ENCODE measurements at places on chromosomes 5 and 9.

DNA sequence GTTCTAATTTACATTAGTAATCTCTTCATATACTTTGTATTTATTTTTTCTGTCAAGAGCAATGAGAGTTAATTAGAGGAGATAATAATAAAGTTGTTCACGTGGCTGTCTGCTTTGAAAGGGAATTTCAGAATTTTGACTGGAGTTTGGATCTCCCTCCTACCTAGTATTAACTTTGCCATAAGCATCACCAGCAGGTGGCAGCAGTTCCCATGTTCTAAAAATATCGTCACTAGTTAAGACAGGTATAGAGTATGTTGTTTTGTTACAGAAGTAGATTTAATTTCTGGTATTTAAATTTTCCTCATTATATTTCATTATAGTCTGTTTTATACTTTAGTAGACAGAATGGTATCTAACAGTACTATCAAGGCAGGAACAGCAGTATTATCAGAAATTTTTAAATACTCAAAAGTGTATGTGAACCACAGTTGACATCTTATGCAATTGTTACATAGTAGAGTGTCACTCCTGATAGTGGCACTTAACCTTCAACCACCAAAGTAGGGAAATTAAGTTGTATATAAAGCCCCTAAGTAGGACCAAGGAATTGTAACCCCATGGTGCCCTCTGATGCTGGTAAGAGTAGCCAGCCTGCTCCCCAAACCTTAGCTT lies 20.4 kb downstream of the GNPDA1 start:
- DNase-seq, result peak; percentile 83

GRCh38 chr5:33120671-33121070 lies 320.1 kb upstream of the TARS1 start:
- DNase-seq, result no peak

- no peak for DNase-seq
Observed at GRCh38 chr5:79173626-79174025, 62.0 kb downstream of the BHMT start.

GRCh38 chr5:1349246-1349645 lies 4.3 kb upstream of the CLPTM1L start:
- DNase-seq, result no peak

DNA sequence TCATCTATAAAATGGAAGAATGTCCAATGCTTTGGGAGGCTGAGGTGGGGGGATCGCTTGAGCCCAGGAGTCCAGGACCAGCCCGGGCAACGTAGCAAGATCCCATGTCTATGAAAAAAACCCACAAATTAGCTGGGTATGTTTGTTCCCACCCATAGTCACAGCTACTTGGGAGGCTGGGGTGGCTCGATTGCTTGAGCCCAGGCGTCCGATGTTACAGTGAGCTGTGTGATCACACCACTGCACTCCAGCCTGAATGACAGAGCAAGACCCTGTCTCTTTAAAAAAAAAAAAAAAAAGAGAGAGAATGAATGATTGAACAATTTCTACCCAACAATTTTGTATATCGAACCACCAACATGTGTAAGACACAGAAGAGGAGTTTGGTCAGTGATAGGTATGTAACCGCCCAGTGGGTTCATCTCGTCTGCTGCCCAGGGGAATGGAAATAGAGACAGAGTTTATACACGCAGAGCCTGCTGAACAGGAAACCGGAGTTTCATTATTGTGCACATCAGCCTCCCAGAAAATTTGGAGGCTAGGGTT lies 26.2 kb upstream of the ERGIC1 start:
- no peak for DNase-seq

GRCh38 chr5:107604990-107605389 lies 65.7 kb downstream of the EFNA5 start:
- DNase-seq, result no peak

- DNase-seq, result no peak
Observed at GRCh38 chr5:122907276-122907675, 61.9 kb downstream of the SNX24 start.

DNA sequence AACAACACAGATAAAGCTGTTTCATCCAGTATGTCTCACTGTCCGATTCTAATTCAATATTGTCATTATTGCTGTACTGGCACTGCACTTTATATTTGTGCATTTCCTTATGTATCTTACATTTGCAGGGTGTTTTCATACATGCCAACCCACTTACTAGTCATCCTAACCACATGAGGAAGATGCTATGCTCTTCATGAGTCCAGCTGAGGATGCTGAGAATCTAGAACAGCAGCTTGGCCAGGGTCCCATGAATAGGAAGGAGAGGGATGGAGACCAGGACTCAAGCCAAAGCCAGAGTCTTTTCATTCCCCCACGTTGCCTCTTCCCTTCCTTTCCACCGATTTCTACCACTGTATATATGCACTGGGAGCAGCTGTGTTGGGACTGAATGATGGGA lies 292.8 kb upstream of the KLF4 start:
- DNase-seq, result no peak

- DNase-seq, result no peak
Observed at GRCh38 chr9:123542435-123543225, 186.6 kb downstream of the CRB2 start.

GRCh38 chr9:75894566-75894965 lies 4.1 kb downstream of the PCSK5 start:
- DNase-seq, result no peak

GRCh38 chr9:71663216-71663615 lies 105.1 kb downstream of the CEMIP2 start:
- no peak for DNase-seq

- no peak for DNase-seq
Observed at GRCh38 chr9:33435821-33436277, 11.5 kb downstream of the AQP3 start.

DNA sequence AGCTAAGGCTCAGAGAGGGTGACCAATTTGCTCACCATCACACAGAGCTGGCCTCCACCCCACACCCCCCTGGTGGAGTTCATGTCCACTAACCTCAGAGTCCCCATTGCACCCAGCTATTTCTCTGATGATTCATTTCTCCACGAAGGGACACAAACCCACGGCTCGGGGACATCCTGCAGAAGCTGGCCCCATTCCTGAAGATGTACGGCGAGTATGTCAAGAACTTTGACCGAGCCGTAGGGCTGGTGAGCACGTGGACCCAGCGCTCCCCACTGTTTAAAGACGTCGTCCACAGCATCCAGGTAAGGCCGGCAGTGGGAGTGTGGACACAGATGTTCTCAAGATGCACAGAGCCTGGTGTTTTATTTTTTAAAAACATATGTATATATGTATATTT lies 52.6 kb upstream of the SUSD3 start:
- no peak for DNase-seq

GRCh38 chr5:981456-981855 lies 27.1 kb upstream of the NKD2 start:
- DNase-seq, result no peak

GRCh38 chr5:31630931-31631330 lies 8.0 kb upstream of the PDZD2 start:
- no peak for DNase-seq

GRCh38 chr9:129701549-129701948 lies 36.1 kb downstream of the PRRX2 start:
- DNase-seq, result no peak

- DNase-seq, result no peak
Observed at GRCh38 chr9:4147476-4148230, 152.2 kb downstream of the GLIS3 start.

DNA sequence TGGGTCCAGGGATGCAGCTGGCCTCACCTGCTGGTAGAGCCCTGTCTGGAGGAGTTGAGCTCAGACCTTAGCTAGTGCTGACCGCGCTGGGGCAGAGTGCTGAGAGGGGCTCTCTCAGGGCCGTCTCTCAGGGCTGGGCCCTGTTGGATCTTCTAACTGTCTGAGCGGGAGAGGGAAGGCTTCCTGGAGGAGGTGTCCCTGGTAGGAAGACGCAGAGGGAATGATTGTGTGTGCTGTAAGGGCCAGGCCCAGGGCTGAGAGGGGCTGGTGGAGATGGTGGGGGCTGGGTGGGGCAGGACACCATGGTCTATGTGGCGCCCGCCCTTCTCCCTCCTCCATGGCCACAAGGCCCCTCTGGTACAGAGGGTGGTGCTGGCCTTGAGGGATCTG lies 55.0 kb downstream of the RXRA start:
- no peak for DNase-seq

- DNase-seq, result peak; percentile 62
Observed at GRCh38 chr5:458547-459353, 15.8 kb downstream of the EXOC3 start.

DNA sequence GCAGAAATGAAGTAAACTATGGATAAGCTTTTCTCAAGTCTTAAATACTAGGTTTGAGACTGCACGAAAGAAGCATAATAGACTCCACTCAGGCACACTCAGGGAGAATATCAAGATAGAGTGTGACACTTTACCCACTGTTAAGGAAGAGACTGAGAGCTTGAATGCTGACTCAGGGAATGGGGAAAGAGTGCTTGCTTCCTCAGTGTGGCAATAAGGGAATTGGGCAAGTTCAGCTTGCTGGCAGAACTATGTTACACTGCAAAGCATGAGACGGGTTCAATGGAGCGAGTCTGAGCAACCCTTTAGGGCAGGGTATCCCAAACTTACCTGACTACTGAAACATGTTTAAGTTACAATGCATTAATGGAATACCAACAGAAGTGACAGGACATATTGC lies 237.7 kb upstream of the MEF2C start:
- DNase-seq, result no peak

DNA sequence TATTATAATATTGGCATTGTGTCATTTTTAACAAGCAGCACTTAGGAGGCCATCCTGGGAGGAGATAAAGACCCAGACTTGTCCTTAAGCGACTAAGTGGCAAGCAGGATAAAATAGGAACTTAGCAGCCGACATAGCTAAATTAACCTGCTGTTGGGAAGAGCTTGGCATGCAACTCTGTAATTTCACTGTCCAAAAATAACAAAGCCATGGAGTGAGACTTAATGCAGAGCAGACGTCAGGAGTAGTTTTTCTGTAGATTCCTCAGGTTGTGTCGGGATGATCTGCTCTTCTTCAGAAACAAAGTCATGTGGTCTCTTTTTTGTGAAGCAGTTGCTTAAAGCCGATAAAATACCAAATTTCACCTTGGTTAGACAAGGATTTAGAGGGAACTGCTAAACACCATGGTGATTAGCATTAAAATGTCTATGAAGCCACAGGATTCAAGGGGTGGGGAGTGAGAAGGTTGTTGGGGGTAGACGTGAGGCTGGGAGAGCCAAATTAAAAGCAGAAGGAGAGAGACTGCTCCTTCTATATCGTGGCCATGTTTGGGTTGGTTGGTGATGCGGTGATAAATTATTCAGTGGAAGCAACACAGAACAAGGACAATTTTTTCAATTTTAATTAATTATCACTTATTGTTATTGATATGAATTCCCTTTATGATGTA lies 303.0 kb downstream of the CSNK1G3 start:
- no peak for DNase-seq

- no peak for DNase-seq
Observed at GRCh38 chr9:22040760-22041159, 31.7 kb upstream of the CDKN2B start.

DNA sequence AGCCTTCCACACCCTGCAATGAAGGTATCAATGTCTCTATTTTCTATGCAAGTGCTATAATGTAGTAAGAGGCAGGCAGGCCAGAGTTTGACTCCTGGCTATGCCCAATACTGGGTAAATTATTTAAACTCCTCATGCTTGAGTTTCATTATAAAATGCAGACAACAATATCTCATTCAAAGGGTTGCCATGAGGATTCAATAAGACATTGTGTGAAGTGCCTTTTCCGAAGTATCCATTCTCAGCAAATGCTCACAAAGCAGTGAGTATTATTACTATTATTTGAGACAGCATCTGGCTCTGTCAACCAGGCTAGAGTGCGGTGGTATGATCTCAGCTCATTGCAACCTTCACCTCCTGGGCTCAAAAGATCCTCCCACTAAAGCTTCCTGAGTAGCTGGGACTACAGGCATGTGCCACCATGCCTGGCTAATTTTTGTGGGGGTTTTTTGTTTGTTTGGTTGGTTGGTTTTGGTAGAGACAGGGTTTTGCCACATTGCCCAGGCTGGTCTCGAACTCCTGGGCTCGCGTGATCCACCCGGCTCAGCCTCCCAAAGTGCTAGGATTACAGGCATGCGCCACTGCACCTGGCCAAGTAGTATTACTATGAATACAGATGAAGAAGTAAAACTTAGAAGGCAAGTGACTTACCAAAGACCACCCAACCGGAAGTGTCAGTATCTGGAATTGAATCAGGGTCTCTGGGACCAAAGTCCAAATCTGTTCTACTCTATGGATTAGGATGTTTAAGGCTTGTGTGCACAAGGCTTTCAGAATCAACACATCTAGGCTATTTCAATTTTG lies 18.8 kb downstream of the ADAM19 start:
- DNase-seq, result no peak

DNA sequence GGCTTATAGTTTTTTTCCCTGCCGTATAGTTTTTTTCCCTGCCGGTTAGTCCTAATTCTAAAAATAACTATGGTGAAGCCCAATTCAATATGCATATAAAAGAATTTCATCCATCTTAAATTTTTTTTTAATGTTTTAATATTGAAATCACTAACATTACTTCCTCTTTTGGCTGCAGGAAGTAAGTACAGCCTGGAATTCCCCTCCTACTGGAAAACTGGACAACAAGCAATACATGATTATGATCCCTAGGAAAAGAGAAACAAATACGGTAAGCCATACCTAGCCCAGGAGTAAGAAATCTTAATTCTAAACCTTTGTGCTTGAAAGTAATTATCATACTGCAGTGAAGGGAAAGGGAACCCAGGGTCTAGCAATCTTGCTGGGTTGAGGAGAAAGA lies 119.0 kb downstream of the NR3C1 start:
- no peak for DNase-seq

GRCh38 chr5:116730185-116730584 lies 155.6 kb upstream of the SEMA6A start:
- no peak for DNase-seq

DNA sequence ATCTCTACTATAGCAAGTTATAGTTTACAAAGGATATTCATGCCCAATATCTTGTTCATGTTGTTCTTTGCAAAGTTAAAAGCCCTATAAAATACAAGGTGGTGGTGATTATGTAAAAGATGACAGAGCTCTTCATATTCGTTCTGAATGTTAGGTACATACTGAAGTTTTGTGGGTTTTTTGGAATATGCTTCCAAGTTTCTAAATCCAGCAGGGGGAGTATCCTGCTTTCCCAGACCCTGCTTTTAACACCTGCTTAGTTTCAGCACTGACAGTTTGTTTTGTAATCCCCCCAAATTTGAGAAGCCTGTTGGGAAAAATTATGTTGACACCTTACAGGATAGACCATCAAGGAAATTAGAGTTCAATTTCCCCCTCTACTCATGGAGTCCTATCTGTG lies 438.3 kb downstream of the SH3GL2 start:
- no peak for DNase-seq

- no peak for DNase-seq
Observed at GRCh38 chr5:43676083-43676840, 73.3 kb downstream of the NNT start.
